ENCODE measurements at places on chromosomes 4 and X. TPM values are rescaled to one million over a fixed set of nuclear protein-coding genes. Genes with fewer than 3 reads are reported as not detected.

DNA sequence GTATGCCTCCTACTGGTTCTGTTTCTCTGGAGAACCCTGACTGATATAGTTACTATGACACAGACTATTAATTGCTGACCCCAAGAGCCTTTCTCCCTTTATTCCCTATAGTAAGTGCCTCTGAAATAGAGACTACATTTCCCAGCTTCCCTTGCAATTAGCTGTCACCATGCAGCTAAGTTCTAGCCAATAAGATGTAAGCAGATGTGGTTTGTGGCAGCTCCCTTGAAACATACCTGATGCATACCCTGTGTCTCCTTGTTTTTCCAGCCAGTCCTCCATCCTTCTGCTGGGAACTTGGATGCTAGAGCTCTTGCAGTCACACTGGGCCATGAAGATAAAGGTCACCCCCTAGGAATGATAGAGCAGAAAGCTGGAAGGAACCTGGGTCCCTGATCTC lies 9.7 kb upstream of the TMEM165 start:
- H3K27ac ChIP-seq = no peak overlapping the region
- H3K4me1 ChIP-seq = no peaks in the 10 kb centered on the region
- no peak overlapping the region for H3K4me3 ChIP-seq

GRCh38 chrX:33307911-33308354 lies 96.6 kb upstream of the DMD start:
- no peak for DNase-seq
- H3K36me3 ChIP-seq = no peaks in the 10 kb centered on the region
- H3K4me3 ChIP-seq = no peak overlapping the region
- H3K27me3 ChIP-seq = no peaks in the 10 kb centered on the region
- no peak overlapping the region for H3K27ac ChIP-seq

DNA sequence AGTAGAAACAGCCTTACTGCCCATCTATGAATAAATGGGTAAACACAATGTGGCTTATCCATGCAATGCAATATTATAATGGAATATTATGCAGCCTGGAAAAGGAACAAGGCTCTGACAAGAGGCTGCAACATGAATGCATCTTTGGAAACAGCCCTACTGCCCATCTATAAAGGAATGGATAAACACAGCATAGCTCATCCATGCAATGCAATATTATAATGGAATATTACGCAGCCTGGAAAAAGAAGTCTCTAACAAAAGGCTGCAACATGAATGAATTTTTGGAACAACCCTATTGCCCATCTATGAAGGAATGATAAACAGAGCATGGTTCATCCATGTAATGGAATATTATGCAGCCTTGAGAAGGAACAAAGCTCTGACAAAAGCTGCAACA lies 161.0 kb downstream of the CRLF2 start:
- DNase-seq = no peak
- no peaks in the 10 kb centered on the region for H3K27me3 ChIP-seq

The PAGE1 gene
- total RNA-seq = not detected

GRCh38 chrX:147894366-147894963 lies 17.3 kb upstream of the FMR1 start:
- H3K36me3 ChIP-seq = no peaks in the 10 kb centered on the region
- no peaks in the 10 kb centered on the region for H3K4me1 ChIP-seq
- H3K27ac ChIP-seq = no peak overlapping the region
- H3K27me3 ChIP-seq = no peaks in the 10 kb centered on the region

The RAB9B gene
- total RNA-seq = 0.26 TPM

DNA sequence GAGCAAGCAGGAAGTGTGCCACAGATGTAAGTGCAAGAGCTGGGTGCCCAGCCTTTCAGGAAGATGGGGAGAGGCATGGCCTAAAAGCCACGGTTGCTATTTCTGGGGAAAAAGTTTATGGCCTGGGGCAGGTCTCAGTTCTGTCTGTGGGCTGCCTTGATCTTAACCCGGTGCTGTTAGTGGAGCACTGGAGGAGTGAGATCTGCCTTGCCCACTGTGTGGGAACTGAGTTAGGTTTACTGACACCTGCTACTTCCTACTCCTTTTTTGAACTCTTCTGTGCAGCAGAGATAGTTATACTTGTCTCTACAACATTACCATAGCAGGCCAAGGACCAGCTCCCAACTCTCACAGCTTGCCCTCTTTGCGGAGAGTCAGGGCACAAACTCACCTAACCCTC lies 76.5 kb downstream of the ITM2A start:
- no peaks in the 10 kb centered on the region for H3K27me3 ChIP-seq
- H3K4me3 ChIP-seq = no peak overlapping the region
- DNase-seq = no peak
- no peaks in the 10 kb centered on the region for H3K4me1 ChIP-seq
- H3K36me3 ChIP-seq = no peaks in the 10 kb centered on the region

The TGIF2LX gene
- not detected for total RNA-seq
